ENCODE measurements at places on chromosomes 6 and 20.

DNA sequence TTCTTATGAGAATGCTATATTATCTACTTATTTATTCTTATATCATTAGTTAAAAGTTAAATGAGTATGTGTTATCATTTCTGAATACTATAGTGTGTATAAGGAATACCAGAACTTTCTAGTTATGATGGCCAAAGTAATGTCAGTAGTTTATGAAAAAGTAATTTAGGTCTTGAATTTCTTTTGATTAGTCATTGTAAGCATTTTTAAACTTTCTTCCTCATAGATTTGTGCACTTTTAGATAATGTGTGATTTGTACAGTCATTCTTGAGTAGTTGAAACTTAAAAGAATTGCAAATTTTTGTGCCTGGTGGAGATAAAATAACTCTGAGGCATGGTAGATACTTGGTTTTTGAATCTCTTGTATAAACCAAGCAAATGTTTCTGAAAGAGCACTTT lies 311.3 kb downstream of the CDKAL1 start:
- DNase-seq, result no peak

- no peak for DNase-seq
These were observed 12.7 kb downstream of the TREML2 start for GRCh38 chr6:41187924-41188886.

- peak; percentile 50 for DNase-seq
These were observed 131.1 kb downstream of the VEGFA start for GRCh38 chr6:43900916-43901732.

GRCh38 chr20:35014537-35014936 lies 58.9 kb downstream of the MYH7B start:
- DNase-seq, result no peak

- DNase-seq, result peak; percentile 70
These were observed 59.5 kb downstream of the NINL start for GRCh38 chr20:25525867-25526266.

DNA sequence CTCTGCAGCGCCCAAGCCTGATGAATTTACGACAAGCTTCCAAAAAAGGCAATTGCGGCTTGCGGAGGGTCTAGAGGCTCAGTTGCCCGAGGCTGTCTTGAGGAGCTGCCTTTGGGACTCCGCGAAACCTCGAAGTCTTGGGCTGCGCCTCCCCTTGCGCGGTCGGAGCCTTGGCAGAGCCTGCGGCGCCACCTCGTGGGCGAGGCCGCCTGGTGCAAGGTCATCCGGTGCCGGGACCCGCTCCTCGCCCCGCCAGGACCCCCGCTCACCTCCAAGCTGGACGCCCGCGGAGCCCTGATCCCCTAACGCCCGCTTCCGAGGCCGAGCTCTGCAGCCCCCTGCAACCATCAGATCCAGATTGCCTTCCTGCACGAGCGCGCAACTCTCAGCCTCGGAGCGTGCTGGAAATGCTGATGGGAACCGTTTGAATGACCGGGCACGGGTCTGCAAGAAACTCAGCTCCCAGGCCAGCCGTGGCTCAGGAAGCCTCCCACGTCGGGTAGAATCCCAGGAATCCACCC lies 14.9 kb upstream of the FAM210B start:
- peak; percentile 47 for DNase-seq

DNA sequence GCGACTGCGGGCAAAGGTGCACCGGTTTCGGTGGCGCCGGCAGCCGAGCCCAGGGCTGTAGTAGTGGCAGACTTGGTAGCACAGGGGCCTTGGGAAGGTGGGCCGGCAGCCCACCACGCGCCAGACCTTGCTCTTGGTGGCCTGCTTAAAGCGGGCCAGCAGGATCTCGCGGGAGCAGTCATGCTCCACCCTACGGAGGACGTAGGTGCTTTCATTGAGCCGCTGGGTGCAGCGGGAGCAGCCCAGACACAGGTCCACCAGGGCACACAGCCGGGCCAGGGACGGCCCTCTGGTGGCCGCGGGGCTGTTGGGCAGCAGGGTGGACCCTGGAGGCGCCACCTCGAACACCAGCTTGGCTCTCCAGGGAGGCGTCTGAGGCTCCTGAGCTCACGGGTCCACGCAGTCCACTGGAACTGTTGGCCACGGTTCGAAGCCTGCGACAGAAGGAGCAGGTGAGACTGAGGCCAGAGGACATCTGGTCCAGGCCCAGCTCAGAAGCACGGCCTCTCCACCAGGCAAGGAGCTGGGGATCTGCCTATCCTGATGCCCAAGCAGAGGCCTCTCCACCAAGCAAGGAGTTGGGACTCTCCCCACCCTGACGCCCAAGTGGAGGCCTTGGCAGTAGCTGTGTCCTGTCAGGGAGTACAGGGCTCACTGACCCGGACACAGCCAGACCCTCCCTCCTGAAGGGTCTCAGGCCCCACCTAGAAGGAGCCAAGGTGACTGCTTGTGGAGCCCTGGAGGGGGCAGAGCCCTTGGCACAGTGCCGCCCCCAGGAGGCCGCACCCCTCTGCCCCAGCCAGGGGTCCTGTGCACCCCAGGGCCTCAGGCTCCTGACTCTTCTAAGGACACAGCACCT lies 1.0 kb downstream of the HELZ2 start:
- DNase-seq, result peak; percentile 44

DNA sequence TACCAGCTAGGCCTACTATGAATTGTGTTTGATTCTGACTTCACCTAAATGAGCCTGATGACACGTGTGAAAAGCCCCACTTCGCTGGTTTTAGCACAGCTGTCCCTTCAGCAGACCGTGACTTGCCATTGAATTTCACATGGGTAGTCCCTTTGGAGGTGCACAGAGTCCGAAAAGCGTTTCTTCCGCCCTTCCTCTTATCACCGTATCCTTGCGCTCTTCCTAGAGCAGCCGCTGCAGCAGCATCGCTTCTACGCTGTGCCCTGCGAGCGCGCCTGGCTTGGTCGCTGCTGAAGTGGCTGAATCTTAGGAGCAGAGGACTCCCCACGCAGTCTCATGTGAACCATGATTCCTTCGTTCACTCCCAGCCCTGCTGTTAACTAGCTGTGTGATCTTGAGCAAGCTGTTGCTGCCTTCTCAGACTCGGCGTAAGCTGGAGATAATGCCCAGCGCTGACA lies 127.0 kb downstream of the PACRG start:
- no peak for DNase-seq

GRCh38 chr20:6081236-6081635 lies 27.4 kb upstream of the LRRN4 start:
- peak; percentile 32 for DNase-seq

DNA sequence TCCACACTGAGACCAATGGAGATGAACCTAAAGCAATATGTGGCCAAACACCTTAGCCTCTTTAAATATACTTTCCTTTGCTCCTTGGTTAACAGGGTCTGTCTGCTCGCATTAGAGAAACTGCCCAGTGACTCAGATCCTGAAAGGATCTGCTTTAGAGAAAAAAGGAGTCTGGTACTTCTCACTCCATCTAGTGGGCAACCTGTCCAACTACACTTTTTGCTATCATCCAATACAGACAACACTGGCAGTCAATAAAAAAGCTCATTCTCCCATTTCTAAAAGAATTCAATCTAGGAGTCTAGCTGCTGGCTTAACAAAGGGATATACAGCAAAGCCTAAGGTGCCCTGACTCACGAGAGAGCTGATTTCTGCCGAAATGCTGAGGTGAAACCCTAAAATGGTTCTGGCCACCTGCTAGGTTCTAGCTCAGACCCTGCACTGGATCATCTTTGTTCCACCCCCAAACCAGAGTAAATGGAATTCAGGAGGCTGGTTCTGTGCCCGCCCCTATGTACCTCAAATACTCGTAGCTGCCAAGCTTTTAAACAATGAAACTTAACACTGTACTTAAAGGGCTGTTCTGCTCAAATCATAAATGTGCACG lies 11.5 kb downstream of the GNL1 start:
- DNase-seq, result no peak

GRCh38 chr6:31075528-31075927 lies 36.8 kb downstream of the C6orf15 start:
- DNase-seq, result peak; percentile 23

DNA sequence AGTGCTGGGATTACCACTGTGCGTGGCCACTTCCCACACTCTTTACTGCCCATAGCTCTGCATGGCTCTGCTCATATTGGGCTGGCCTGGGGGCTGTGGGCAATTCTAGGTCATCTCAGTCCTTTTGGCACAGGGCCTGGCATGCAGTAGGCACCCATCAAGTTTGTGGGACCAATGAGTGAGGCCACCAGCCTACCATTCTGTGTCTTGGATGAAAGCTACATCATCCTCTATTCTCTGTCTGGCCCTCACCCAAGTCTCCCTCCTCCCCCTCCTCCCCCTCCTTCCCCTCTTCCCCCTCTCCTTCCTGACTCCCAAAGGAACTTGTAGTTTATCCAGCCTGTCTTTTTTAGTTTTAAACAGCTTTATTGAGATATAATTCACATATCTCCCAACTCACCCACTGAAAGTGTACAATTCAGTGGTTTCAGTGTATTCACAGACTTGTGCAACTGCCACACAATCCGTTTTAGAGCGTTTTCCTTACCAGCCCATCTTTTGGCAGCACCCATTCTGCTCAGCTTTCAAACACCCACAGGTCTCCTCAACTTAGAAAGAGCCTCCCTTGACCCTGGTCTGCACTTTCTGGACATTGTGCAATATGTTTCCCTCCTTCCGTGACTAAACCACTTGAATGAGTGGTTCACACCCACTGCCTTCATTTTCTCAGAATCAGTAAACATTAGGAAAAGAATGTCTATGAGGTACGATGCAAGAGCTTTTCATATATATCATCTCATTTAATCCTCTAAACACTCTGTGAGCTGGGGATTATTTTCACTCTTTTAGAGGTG lies 21.5 kb upstream of the MRPS18A start:
- DNase-seq, result peak; percentile 51

DNA sequence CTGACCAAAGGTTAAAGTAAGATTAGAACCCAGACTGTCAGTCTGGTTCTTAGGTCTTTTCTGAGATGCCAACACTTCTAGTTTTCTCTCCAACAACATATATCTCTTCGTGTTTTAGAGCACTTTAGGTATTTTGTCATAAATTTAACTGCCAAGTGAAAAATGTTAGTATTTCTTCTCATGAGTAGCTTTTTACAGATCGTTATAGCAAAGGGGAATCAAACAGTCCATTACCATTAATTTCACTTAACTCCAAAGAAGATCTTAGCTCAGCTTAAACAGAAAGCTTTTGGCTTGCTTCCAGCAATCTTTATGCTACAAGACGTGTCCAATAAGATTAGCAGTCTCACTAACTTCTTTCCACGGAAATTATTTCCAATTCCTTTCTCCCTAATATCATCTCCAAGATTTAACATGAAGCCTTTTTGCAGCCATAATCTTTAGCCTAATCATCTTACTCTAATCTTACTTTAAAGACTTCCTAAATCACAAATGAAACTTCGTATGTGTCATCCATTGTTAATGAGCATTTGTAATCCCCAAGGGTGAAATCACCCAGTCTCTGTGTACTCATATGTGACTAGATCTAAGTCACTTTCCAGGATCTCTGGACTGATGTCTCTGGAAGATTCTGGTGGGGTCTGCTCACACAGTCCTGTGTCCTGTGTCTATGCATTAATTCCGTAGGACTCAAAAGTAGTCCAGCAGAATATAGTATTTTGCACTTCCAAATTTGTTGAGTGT lies 38.7 kb downstream of the MOXD1 start:
- DNase-seq, result no peak

DNA sequence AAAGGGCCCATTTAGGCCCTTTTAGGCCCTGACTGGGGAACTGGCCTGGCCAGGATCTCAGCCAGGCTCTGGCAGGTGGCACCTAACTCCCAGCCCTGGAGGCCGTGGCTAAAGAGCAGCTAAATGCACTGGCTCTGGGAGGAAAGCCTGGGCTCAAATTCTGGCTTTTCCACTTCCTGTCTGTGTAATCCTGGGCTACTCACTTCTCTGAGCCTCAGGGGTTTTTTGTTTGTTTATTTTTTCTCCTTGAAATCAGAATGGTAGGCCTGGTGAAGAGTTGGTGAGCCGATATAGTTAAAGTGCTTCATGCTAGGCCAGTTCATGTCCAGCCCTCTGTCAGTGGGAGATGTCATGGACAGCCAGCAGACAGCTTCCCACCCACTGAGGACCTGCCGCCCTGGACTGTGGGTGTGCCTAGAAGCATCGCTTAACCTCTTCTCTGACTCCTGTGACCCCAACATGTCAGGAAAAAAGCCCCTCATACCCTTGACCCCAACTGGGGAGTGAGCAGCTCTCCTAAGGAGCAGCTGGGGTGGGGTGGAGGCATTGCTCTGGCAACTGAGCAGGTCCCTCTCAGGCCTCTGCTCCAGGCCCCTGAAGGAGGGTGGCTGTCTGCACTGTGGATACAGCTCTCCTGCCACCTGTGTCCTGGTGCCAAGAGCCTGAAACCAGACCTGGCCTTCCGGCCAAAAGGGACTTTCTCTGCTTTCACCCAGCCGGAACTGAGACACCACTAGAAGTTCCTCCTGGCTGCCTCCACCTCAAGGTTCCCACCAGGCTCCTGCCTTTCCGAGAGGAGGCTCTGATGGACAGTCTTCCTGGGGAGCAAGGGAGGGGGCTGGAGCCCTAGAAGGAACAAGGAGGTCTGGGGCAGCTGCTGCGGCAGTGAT lies 57.2 kb upstream of the MYL9 start:
- peak; percentile 77 for DNase-seq

DNA sequence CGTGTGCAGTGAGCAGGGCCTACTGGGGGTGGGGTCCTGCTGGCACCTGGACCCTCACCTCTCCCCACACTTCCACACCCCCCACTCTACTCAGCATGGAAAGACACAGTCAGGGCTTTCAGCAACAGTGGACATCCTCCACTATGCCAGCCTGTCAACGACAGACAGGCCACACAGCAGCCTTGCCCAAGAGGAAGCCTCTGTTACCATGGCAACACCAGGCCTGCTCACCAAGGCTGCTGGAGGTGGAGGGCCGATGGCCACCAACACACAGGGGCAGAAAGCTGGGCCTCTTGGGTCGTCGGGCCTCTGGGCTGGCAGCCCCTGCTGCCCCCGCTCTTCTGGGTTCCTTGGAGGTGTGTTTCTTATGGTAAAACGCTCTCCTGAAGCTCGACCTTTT lies 13.6 kb downstream of the BNIP5 start:
- no peak for DNase-seq

DNA sequence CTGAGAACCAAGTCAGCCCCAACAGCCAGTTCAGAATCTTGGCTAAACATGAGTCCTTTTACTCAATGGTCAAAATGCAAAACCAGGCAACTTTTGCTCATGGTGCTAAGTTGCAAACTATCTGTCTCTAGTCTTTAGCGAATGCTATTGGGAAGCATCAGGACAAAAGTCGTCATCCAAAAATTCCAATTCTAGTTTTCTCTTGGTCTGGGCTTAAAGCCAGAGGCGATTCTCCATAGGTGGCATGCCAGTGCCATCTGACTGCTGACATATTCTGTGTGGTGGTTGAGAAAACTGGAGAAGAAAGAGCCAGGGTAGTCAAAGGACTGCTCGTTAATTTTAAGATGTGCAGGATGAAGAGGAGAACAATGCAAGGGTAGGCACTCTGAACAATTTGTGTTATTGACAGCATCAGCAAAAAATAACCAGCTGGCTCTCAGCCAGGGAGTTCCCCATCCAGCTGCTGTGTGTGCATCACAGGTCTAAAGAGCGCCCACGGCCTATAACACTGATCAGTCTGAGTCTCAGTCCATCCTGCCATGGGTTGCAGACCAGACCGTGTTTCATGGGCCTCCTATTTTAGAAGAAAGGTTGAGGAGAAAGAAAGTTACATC lies 313.6 kb downstream of the ALDH8A1 start:
- DNase-seq, result no peak

- peak; percentile 77 for DNase-seq
These were observed 299.0 kb upstream of the STXBP5 start for GRCh38 chr6:146905181-146905704.

- peak; percentile 30 for DNase-seq
These were observed 3.3 kb upstream of the PACSIN1 start for GRCh38 chr6:34462551-34462971.

- DNase-seq, result no peak
These were observed 50.7 kb upstream of the PLEKHG1 start for GRCh38 chr6:150549007-150549406.

- no peak for DNase-seq
These were observed 107.3 kb downstream of the UST start for GRCh38 chr6:148854096-148854495.

Data from MG63 (cell line).